Cerebellar nuclear complex (tissue), 1 donor: ENCODE measurements at places on chromosomes 2 and 18.

GRCh38 chr2:156064540-156064939, 268.0 kb downstream of the NR4A2 start:
- DNase-seq, result no peak

- no peak for DNase-seq
Measured at GRCh38 chr2:190997526-190998113, 16.4 kb downstream of the STAT1 start.

GRCh38 chr18:26764177-26764576, 101.3 kb downstream of the AQP4 start:
- DNase-seq, result no peak

DNA sequence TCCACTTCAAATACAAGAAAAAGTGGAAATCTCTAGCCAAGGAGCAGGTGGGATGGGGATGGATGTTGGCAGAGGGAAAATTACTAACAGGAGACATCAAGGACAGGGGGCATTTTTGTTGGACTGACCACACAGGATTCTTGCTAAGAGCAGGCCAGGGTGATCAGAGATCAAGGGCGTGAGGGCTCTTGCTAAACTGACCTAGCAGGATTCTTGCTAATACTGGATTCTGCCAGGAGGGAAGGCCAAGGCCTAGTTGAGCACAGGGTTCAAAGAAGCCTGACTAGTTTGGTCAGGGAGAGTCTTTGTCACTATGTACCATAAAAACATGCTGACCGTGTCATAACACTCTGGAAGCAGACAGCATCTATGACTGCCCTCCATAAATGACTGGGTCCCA, 442.7 kb downstream of the PID1 start:
- DNase-seq, result no peak

DNA sequence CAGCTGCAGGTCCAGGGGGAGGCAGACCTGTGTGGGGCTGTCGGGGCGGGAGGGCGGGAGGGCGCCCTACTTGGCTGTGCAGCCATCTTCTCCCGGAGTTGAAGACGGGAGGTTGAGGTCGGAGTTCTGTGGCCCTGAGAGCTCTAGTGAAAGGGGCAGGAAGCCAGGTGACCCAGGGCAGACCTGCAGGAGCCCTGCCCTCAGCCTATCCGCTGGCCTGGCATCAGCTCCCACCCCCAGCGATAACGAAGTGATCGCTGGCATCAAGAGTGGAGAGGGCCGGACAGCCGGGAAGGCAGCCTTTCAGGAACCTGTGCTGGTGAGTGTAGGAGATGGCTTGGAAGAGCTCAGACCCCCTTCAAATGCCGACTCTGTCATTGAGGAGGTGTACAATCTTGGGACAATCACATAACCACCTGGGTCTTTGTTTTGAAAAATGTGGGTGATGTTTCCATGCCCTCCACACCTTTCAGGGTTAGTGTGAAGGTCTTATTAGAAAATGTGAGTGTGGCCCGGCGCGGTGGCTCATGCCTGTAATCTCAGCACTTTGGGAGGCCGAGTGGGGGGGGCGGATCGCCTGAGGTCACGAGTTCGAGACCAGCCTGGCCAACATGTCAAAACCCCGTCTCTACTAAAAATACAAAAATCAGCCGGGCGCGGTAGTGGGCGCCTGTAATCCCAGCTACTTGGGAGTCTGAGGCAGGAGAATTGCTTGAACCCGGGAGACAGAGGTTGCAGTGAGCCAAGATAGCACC, 1.3 kb downstream of the ARHGEF4 start:
- DNase-seq, result no peak

- no peak for DNase-seq
Measured at GRCh38 chr2:71503837-71504236, 50.5 kb downstream of the DYSF start.

- DNase-seq, result no peak
Measured at GRCh38 chr2:240296476-240297255, 138.8 kb upstream of the GPC1 start.

DNA sequence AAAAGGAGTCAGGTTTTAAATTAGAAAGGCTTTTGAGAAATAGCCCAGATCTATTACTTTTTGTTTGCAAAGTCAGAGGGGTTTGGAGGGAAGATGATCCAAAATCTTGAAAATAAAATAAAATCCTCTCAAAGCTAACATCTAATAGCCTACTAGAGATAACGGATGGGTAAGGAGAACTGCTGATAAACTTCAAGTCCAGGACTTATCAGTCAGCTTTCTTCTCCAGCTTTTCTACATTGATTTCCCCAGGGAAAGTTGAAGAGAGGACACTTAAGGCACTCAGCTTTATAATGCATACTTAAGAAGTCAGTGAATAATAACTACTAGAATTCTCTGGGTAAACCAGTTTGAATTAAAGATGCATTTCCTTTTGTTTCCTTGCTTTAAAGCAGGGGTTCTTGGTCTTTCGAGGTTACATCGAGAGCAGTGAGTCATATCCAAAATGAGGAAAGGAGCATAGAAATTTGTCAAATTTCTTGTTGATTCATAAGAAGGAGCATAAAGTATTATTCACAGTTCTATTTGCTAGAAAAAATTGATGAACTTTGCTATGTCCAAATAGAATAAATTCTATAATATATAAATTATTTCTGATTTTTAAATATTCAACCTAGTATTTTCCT, 43.2 kb upstream of the ITPRID2 start:
- no peak for DNase-seq

DNA sequence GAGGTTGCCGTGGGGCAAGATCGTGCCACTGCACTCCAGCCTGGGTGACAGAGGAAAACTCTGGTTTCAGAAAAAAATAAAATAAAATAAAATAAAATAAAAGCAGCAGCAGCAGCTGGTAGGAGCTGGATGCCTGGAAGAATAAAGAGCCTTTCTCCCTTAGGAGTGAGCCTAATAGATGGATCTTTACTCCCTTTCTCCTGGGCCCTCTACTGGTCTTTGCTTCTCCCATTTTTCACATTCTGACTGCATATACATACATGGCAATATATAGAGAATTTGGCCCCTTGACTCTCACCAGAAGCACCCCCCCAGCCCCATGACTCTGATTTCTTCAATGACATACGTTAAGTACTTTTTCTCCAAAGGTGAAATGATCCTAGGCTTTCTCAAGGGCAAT, 9.8 kb upstream of the MALT1 start:
- no peak for DNase-seq

DNA sequence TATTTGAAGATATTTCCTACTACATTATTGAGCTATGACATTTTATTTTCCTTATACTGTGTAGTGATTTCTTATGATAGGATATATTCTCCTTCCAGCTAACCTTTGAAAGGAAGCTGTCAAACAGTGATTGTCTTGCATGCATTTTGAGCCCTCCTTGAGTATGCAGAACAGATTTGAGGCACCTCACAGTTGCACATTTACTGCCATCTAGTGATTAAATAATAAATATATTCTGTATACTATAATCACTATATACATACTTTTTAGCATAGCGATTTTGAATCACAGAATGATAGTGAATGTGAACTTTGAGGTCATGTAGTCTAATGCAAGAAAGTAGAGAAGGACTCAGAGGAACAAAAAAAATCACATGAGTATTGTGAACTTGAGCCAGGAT, 268.4 kb upstream of the CDH19 start:
- DNase-seq, result no peak

DNA sequence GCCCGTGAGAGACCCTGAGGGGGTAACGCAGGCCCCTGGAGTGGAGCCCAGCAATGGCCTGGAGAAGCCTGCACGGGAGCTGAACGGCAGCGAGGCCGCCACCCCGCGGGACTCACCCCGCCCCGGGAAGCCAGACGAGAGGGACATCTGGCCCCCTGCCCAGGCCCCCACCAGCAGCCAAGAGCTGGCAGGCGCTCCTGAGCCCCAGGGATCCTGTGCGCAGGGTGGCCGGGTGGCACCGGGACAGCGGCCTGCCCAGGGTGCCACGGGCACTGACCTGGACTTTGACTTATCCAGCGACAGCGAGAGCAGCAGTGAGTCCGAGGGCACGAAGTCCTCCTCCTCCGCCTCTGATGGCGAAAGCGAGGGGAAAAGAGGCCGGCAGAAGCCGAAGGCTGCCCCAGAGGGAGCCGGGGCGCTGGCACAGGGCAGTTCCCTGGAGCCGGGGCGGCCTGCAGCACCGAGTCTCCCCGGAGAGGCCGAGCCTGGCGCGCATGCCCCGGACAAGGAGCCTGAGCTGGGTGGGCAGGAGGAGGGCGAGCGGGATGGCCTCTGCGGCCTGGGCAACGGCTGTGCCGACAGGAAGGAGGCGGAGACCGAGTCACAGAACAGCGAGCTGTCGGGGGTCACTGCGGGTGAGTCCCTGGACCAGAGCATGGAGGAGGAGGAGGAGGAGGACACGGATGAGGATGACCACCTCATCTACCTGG, 35.1 kb downstream of the CTDP1 start:
- no peak for DNase-seq

DNA sequence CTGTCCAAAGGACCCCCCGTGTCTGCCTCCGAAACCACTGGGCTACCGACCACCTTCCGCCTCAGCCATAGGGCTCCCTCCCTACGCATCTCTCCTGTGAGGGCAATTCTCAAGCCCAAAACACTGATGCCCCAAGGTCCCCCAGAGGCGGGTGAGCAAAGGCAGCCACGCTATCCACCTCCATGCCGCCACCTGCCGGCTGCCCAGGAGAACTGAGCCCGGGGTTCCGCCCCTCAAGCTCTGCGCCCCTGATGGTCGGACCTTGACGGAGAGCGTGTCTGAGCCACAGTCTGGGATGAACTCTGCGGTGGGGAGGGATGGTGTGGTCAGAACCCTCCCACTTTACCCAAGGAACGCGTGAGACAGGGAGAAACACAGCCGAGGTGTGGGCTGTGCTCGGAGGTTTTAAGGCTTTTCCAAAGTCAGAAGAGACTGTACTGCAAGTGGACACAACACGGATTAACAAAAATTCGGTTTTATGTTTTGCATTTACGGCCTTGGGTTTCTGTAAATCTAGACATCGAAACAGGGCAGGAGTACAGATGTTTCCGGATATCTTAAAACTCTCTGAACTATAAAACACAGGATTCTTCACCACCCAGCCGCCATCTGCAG, 114.1 kb downstream of the ZNF516 start:
- DNase-seq, result no peak

- DNase-seq, result no peak
Measured at GRCh38 chr2:23604731-23605130, 219.8 kb downstream of the KLHL29 start.

- no peak for DNase-seq
Measured at GRCh38 chr18:59649591-59649990, 47.6 kb downstream of the CCBE1 start.

GRCh38 chr2:43634604-43635306, 2.3 kb upstream of the PLEKHH2 start:
- no peak for DNase-seq

DNA sequence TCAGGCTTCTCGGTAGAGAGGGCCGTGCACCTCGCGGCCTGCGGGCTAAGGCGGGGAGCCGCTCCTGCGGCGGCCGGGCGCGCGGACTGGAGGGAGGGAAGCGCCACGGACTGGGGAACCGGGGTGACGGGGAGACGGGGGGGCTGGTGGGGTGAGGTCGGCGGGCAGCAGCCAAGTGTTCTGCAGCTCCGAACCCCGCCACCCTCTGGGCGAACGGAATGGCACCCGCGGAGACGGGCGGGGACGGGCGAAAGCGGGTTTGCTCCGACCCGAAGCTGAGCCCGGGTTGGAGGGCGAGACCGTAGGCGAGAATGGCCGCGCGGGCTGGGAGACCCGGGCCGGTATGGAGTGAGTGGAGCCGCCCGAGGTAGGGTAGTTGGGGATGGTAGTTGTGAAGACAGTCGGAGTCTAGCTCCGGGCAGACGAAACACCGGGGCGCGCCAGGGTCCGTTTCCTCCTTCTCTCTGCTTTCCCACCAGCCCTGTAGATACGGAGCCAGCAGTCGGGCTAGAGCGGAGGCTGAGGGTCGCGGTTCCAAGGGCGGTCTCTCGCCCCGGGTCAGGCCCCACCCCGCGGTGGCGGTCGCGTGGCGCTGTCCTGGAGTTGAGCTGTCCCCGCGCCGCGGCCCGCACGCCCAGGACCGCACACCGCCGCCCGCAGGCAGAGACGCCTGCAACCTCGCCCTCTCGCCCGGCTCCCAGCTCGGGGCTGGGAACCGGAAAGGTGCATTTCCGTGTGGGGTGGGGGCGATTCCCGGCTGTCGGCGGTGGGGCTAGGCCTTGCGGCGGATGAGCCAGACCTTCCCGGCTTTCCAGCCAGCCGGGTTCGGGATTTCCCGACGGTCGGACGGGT, 160.3 kb upstream of the SIX2 start:
- no peak for DNase-seq

- DNase-seq, result no peak
Measured at GRCh38 chr2:26345283-26345544, 729 bp upstream of the SELENOI start.

- DNase-seq, result no peak
Measured at GRCh38 chr2:185738679-185739472, at the start of gene FSIP2. Gene FSIP2 (plus strand): TSS chr2:185738804. CDS start chr2:185738895, 91 bp downstream.

- DNase-seq, result no peak
Measured at GRCh38 chr2:175855236-175855635, 146.8 kb downstream of the LNPK start.

GRCh38 chr18:62767836-62768557, 52.7 kb downstream of the PHLPP1 start:
- no peak for DNase-seq

DNA sequence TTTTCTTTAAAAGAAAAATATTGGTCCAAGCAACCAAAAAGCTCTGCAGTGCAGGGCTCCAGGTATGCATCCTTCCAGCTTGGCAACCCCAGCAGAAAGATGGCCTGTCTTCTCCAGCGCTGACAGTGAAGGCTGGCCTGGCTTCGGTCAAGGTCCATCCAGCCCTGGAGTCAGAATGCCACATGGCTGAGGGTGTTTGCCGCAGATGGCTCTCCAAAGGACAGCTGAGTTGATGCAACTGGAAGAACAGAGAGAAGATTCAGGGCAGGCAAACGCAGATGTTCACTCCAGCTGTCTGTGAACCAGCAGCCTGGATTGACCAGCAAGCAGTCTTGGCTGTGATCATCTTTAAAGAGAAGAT, 51.4 kb downstream of the MARCO start:
- no peak for DNase-seq

DNA sequence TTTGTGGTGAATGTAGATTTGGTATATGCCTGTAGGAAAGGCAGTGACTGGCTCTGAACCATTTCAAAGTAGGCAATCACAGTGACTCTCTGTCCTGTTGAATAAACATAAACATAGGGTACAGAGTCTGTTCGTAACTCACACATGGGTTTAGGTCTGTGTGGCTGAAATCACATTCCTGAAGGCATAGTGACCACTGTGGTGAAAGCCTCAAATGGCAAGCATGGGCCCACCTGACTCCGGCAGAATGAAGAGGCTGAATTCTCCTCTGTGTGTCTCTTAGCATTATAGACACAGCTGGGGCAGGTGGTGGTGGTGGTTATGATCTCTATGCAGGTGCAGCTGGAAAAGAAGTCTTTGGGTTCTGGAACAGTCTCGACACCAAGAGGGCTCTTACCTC, 61.2 kb downstream of the ITGA6 start:
- DNase-seq, result no peak
